ENCODE measurements at places on chromosomes 5 and 9.

DNA sequence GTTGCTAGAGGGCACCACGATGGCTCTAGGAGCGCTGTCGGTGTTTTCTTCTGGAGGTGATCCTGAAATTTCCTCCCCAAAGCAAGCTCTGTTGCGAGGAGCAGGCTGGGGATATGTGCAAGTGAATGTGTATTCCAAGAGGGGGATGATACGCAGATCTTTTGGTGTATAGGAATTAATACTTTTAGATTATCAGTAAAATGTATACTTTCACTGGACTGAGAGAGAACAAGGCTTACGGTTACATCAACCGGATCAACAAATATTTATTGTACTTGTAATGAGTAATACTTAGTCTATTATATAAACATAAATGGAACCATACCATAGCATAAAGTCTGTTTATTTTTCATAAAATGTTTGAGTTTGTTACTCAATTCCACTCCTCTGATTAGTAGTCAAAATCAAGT is 632 bp upstream of the PRKAA1 start:
- no peak for DNase-seq

- no peak for DNase-seq
These were observed 70.5 kb upstream of the GFPT2 start for GRCh38 chr5:180423598-180423997.

GRCh38 chr5:132763181-132764036 is 13.6 kb downstream of the SEPTIN8 start:
- no peak for DNase-seq

DNA sequence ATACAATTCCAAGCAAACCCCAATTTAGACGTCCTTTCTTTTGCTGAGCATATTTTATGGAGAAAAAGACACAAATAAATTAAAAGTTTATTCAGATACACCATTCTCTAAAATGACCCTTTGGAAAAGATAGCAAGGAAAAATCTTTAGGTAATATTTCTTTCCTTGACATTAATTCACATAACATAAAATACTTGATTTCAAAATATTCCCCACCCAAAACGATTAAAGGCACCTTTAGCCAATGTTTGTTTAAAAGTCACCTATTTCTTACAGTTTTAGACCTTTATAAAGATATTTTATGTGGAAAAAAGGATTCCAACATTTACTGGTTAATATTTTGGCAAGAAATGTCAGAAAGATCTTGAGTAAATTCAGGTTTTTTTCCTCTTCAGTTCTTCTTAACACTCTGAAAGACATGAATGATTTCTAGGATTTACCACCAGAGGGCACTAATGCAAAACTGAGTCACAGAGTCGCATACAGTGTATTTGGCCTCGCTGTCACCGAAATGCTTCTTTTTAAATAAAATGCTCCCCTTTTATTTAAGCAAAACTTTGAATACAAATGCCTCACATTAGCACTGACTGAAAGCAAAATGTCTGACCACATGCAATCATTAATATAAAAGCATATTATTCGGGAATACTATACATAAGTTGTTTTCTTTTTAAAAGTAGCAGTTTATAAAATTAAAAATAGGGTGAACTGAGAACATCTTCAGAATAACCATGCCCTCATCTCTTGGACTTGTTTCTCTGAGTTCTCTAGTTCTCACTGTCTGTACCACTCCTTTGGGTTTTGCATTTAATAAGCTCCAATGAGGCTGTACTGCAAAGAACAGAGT is 122.5 kb downstream of the SLC1A3 start:
- DNase-seq = no peak

GRCh38 chr5:163089230-163089629 is 348.2 kb upstream of the CCNG1 start:
- no peak for DNase-seq

GRCh38 chr5:67518227-67518626 is 321.6 kb upstream of the CD180 start:
- no peak for DNase-seq

- no peak for DNase-seq
These were observed 85.6 kb downstream of the PSD2 start for GRCh38 chr5:139881143-139881733.

DNA sequence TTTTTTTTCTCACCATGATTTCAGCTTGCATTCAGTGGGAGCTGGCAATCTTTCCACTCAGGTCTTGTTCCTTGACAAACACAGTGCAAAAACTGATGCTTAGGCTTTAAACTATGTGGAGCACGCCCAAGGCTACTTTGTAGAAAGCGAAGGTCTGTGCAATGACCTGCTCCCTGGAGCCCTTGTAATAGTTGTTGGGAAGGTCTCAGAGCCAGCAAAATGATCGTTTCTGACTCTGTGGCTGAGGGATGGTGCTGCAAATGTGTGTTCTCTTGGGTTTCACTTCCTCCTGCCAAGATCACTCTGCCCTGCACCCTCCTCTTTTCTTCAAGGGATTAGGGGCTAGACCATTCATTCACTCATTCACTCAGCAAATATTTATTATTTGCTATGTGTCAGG is 249.7 kb upstream of the MAP3K1 start:
- no peak for DNase-seq

DNA sequence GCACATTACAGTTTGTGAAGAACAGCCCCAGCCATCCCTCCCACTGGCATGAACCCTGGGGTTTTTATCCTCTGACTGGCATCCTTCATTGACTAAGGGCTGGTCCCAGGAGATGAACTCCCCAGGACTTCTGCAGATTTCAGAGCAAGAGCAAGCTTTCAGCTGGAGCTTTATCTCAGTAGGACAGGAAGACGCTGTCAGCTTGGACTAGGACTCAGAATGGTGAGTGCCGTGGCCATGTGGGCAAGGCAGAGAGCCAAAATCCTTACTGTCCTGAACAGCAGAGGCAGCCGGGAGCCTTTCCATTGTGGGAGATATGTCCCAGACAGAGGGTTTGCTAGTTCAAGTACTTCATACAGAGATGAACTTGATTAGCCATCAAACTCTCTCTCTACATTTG is 3.2 kb upstream of the ACOT12 start:
- DNase-seq = no peak

- DNase-seq = no peak
These were observed 21.3 kb downstream of the SLC12A7 start for GRCh38 chr5:1090538-1090937.

GRCh38 chr9:63817622-63818518 is 1467.1 kb downstream of the FOXD4L5 start:
- peak; percentile 90 for DNase-seq

- no peak for DNase-seq
These were observed 67.0 kb downstream of the SGCD start for GRCh38 chr5:156393980-156394379.

DNA sequence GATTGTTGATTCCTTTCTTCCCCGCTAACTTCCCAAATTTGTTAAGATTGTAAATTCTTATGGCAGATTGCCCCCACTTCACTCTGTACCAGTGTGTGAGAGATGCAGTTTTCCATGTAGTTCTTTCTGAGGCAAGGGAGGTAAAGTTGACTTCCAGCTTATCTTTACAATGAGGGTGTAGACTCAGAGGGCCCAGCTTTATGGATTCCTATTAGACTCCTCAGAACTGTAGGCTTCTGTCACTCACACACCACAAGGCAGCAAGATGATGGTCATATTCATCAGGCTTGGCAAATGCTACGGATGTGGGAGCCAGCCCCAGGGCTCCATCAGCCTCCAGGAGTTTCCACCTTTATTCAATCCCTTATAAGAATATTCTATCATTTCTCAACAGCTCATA is 461.9 kb upstream of the KLF4 start:
- no peak for DNase-seq

DNA sequence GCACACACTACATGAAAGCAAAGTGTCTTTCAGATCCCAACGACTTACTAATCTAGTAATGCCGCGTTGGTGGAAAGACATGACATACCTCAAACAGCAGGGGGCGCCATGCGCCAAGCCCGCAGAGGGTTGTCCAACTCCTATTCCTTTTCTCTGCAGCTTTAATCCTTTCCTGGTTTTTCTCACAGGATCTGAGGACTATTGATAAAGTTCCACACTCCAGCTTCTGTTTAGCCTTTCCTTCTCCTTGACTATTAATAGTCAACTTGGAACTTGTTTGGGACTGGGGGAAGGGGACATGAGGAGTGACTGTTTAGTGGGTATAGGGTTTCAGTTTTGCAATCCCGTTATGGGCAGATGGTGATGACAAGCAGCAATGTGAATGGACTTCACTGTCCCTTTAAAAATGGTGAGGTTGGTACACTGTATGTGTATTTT is 62.9 kb downstream of the OTULIN start:
- DNase-seq = no peak

DNA sequence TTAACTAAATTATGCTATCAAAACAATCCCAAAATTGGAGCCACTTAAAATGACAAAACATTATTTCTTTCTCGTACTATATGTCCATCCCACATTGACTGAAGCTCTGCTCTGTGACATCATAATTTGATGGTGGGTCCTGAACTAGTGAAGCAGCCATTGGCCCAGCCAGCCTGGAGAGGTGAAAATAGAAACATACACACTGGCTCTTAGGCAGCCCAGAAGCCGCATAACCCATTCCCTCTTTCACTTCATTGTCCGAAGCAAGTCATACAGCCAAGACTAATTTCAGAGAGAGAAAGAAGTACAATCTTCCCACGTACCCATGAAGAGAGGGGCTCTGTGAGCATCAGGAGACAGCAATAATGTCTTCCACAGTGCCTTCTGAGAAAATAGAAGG is 342.5 kb downstream of the NFIB start:
- no peak for DNase-seq

DNA sequence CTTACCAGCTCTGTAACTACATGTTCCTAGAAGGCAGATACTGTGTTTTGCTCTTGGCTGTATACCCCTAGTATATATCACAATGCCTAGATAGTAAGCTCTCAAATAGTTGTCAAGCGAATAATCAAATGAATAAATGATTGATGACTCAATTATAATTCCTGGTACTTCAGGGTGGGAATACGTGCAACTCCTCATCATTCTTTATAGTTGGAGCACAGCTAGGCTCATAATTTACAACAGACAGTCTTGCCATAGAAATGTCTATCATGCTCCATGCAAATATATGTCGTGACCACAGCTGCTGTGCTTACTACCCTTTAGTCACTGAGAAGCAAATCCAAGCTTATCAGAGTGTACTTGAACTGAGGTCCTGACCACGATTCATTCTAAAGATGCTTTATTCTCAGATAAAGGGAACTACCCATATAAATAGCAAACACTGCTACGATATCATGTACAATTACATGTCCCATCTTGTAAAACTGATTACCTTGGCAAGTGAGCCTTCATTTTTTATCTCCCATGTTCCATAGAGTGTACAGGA is 52.1 kb downstream of the STRBP start:
- no peak for DNase-seq

DNA sequence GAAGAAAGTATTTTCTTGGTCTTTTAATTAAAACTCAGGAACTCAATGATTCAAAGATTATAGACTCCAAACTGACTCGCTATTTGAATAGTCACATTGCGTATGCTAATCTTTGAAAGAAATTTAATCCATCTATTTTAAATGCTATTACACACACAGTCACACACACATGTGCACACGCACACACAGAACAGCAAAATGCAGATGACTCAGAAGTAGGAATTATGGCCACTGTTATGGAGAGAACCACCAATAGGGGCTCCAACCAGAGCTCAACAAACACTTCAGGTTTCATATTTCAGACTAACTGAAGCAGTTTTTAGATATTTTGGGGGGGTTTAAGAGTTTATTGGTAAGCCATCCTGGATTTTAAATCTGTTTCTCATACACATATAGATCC is 1917.9 kb downstream of the EFNA5 start:
- no peak for DNase-seq

- no peak for DNase-seq
These were observed 26.4 kb downstream of the RGS7BP start for GRCh38 chr5:64532212-64532611.

DNA sequence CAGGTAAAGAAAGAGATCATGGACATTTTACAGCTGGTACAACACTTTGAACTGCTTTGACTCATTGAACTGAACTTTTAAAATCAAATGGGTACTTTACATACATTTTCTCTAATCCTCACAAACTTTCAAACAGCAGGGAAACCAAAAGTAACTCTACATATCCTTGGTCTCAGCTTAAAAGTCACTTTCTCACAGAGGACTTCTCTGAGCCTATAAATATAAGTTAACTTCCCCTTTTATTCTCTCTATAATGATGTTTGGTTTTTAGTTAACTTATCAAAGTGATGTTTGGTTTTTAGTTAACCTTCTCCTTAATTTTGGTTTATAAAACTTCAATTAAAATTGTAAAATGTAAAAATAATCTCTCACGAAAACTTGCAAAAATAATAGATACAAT is 209.8 kb downstream of the MCTP1 start:
- no peak for DNase-seq

- peak; percentile 78 for DNase-seq
These were observed 4.9 kb upstream of the TRAF1 start for GRCh38 chr9:120931231-120932085.

GRCh38 chr5:34412736-34413135 is 243.4 kb upstream of the RAI14 start:
- DNase-seq = no peak

- no peak for DNase-seq
These were observed 5.6 kb upstream of the IL7R start for GRCh38 chr5:35850967-35851680.

- DNase-seq = no peak
These were observed 9.8 kb downstream of the GTF3C4 start for GRCh38 chr9:132679946-132680625.

- no peak for DNase-seq
These were observed 115.2 kb upstream of the LHFPL2 start for GRCh38 chr5:78763659-78764189.

GRCh38 chr5:80277191-80277590 is 21.3 kb upstream of the SERINC5 start:
- DNase-seq = no peak

GRCh38 chr5:13676531-13676930 is 268.0 kb downstream of the DNAH5 start:
- no peak for DNase-seq

GRCh38 chr5:75660678-75661465 is 49.6 kb downstream of the ANKDD1B start:
- no peak for DNase-seq

GRCh38 chr9:116075191-116075590 is 78.4 kb upstream of the PAPPA start:
- DNase-seq = no peak

DNA sequence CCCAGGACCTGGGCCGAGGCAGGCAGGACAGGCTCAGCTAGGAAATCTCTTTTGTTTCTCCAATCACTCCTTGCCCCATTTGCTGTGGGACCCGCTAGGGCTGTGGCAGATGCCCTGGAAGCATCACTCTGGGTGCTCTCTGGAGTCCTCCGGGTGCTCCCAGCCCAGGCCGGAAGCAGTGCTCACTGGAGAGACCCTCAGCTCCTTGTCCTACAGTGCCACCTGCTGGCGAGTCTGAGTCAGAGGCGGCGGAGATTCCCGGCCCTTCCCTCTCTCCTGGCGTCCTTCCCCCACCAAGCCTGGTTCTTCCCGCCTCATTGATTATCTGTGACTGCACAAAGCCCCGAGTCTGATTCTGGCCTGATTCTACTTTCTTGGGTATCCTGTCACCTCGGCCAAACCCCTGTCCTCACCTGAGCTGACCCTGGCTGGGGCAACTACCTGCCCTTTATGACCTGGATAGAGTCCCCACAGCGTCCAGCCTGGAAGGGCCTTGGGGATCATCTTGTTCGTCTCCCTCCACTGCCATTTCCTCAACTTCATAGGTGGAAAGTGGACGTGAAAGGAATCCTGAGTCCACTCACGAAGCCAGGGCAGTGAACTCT is 7.3 kb upstream of the BARHL1 start:
- no peak for DNase-seq
